ENCODE measurements at places on chromosomes 7 and 10. TPM values are rescaled to one million over a fixed set of nuclear protein-coding genes. Genes with fewer than 3 reads are reported as not detected.

CNTNAP2 gene
- total RNA-seq: 0.18 TPM

SH2B2 gene
- total RNA-seq: 0.90 TPM

OR13A1 gene
- not detected for total RNA-seq

PON1 gene
- total RNA-seq: not detected

TSPAN13 gene
- 19.5 TPM for total RNA-seq

GIMAP6 gene
- total RNA-seq: 150 TPM

SAMD9 gene
- total RNA-seq: 10.7 TPM

ZWINT gene
- 16.9 TPM for total RNA-seq

HSPA12A gene
- total RNA-seq: 0.28 TPM

TLX1 gene
- total RNA-seq: not detected

HHEX gene
- total RNA-seq: 32.8 TPM

ALOX5 gene
- total RNA-seq: under 0.01 TPM

AOC1 gene
- total RNA-seq: not detected

PNLIP gene
- total RNA-seq: not detected

TMEM254 gene
- total RNA-seq: 4.1 TPM

MEOX2 gene
- total RNA-seq: under 0.01 TPM

ITPRID1 gene
- not detected for total RNA-seq

HTR5A gene
- not detected for total RNA-seq

ZNHIT1 gene
- 94.3 TPM for total RNA-seq

ARHGEF35 gene
- total RNA-seq: 0.56 TPM

PRSS37 gene
- not detected for total RNA-seq

SLC16A12 gene
- total RNA-seq: 3.2 TPM

POU6F2 gene
- not detected for total RNA-seq

ANK3 gene
- 2.6 TPM for total RNA-seq

BRI3 gene
- total RNA-seq: 65.7 TPM

UNCX gene
- not detected for total RNA-seq

STEAP1B gene
- 29.0 TPM for total RNA-seq

ZP3 gene
- 1.1 TPM for total RNA-seq

FOXP2 gene
- under 0.01 TPM for total RNA-seq

PTPRN2 gene
- total RNA-seq: 0.85 TPM

ZNF467 gene
- total RNA-seq: 2.6 TPM

Data from endothelial cell of coronary artery (primary cell).